ENCODE measurements at places on chromosomes 12 and 14.

GRCh38 chr12:111040690-111041089 is 120.3 kb upstream of the MYL2 start:
- DNase-seq: no peak

- no peak for DNase-seq
These were observed 19.4 kb downstream of the HHIPL1 start for GRCh38 chr14:99664058-99664936.

DNA sequence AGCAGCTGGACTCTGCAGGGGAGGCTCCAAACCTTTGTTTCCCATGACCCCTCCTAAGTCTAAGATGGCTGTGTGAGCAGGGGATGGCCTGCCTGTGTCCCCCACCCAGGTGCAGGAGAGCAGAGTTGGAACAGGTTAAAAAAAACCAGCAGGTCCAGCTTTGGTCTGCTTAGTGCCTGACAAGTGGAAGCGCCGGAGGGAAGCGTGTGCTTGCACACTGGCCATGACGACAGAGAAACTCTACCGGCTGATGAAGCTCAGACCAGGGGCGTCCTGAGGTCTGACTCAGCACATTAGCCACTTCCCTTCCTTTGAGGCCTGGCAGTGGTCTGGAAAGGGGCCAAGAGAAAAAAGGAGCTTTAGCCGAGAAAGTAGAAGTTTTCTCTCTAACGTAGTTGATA is 280.1 kb downstream of the VRK1 start:
- DNase-seq: no peak

DNA sequence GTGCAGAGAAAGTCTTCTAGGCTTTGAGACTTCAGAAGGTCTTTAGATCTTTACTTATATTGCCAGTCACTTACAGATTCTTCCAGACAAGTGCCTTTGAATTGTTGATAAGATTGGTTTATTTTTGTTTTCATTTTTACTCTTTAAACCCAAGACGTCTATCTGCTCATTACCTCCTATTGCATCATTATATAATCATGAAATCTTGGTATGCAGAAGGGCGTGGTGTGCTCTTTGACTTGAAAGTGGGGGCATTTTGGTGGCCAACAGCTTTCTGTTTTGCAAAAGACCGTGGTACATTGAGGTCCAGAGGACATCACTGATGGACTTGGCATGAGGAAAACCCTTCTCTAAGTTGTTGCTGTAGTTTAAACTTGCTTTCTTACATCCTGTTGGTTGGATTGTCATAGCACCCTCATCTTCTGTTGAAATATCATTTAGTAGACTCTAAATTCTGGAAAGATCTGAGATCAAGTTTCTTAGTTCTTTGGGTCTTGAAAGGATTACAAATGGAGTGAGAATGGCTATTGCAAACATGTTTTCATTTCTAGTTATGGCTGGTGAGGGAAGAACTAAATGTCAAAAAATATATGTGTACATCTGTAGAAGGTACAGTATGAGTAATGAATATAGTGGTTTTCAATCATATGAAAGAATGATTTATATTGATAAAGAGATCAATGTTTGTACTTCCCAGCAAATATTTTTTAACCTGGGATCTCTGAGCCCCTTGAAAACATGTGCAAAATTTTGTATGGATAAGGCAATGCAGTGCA is 441.8 kb downstream of the NRXN3 start:
- DNase-seq: no peak

DNA sequence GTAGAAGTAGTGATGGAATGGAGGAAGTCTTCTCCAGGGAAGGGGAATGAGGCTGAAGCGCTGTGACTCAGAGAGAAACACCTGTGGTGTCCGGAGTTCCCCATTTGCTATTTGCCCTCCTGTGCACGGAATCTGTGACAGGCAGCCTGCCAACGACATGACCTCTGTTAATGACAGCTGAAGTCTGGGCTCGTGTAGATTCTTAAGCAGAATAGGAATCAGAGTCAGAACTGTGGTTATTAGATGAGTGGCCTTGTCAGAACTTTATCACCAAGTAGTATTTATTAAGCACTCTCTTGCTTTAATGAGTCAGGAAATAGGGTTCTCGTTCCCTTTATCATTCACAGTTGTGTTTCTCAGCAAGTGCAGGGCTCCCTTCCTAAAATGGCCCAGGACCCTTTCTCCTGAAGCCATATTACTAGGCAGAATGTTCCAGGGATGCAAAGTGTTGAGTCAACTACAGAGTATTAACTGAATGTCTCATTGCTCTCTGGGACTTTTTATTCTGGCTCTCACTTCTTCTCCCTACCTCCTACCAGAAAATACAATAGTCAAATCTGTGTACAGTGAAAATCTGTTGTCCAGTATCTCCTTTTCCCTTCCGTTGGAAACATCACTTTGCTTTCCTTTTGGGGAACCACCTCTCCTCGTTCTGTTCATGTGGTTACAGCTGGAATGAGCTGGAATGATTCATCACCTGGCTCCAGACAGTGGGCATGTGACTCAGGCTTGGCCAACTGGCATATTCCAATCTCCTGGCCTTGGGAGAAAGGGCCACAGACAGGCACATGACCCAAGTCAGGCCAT is 77.8 kb upstream of the MAX start:
- no peak for DNase-seq

DNA sequence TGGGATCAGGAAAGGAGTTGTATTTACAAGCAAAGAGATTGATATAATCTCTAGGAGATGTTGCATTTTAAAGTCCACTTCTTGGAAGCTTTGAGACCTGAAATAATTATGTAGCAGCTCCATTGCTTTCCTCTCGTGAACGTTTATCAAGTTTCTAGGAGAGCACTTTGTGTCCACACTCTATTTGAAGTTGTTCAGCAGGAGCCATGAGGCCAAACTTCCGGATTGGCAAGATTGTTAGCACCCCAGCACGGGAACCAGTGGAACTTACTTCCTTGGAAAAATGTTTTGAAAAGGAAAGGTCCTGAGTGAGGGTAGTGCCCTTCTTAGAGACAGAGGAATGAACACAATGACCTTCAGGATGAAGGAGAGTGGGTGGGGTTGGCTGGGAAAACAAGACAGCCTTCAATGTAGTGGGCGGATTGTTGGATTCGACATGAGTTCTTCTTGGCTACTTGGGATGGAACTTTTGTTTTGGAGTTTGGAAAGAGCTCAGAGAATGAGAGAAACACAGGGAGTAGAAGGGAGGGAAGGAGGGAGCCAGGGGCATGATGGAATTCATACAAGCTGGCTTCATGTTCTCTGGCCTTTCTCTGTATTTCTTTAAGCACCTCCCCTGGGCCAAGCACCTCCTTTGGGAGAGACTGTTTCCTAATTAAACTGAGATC is 23.8 kb upstream of the CISTR start:
- DNase-seq: no peak

GRCh38 chr14:103496776-103497175 is 25.9 kb downstream of the CKB start:
- DNase-seq: no peak

DNA sequence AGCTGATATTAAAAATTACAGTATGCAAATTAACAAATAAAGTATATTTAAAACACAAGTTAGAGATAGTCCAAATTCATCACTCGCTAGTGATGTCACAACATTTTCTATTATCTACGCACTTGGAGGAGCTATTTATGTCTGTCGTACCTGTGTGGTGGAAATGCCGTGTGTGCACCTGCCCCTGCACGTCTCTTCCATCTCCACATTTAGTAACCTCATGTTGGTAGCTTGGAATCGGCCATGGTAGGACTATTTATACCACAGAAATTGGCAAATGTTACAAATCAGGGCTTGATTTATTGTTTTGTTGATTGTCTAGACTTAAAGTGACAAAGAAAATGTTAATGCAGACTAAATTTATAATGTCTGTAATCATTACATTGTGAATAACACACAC is 62.6 kb upstream of the NTF3 start:
- no peak for DNase-seq

GRCh38 chr14:28709571-28710305 is 56.8 kb upstream of the FOXG1 start:
- no peak for DNase-seq

DNA sequence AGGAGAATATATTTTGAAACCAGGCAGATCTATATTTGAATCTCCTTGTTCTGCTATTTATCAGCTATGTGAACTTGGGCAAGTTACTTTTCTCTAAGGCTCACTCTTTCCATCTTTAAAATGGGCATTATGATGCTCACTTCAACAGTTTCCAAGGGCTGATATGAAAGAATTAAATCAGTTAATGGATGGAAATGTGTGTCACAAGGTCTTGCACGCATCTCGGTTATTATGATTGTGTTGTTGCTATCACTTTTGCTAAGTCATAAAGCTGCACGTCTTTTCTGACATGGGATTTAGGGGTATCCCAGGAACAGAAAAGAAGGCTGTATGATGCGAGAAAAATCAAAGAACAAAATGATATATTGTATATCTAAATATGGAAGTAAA is 721.5 kb upstream of the TBX3 start:
- no peak for DNase-seq

DNA sequence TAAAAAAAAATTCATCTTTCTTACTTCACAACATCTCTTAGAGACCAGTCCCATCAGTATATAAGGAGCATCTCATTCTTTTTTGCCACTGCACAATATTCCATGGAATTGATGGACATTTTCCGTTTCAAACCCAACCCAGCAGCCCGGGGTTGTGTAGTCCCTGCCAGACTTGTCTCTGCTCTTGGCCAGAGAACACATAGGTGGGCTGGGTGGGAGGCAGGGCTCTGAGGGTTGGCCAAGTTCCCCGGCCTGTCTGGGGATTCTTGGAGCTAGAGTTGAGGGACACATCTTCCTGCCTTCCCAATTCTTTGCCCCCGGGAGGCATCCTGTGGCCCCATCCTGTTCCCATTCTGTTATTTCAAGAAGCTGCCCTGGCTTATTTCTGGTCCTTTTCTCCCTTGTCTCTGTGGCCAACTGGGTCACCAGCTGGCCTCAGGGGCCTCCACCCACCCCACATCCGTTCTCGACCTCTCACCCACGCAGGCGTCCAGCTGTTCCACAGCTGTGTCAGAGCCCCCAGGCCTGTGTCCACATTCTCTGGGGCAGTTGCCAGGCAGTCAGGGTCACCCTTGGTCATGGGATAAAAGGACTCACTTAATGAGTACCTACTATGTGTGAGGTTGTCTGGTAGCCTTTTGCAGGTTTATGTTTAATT is 52.0 kb upstream of the CCDC63 start:
- DNase-seq: no peak

DNA sequence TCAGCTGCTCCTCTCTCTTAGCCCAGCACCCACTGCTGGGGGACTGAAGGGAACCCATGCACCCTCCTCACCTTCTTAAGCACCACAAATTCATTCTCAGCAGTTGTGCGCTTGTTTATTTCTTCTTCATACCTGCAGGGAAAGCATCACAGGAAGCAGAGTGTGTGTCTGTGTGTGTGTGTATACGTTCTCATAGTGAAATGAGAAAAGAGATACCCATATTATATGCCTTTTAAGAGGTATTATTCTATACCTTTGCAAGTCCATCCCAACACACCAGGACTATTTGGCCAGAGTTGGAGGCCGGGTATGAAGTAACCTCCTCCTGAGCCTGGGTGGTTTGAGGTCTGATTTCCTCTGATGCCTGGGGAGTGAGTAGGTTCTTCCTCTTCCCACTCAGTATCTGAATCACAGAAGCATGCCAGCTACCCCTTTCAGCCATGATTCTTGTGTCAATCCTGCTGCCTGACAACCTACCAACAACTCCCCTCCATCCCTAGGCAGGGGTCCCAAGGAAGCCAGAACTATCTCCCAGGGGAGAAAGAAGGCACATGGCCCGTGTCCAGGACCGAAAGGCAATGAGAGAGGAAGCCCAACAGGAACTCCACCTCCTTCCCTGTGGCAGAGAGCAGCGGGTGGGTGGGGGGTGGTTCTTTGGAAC is 3.0 kb downstream of the KRT73 start:
- DNase-seq: peak; percentile 38

DNA sequence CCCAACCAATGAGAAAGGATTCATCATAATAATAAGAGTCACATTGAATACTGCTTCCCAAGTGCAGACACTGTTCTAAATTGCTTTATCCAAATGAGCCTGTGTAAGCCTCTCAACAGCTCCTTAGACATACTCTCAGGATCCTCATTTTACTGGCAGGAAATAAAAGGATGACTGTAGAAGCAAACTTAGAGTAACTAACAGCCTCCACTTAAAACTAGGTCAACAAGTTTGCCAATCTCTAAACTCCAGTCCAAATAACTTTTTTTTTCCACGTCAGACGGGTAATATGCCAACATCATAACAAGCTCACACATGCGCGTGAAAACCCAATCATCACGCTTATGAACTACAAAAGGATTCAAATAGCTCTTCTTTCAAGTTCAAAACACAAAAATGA is 15.3 kb upstream of the DPF3 start:
- no peak for DNase-seq

DNA sequence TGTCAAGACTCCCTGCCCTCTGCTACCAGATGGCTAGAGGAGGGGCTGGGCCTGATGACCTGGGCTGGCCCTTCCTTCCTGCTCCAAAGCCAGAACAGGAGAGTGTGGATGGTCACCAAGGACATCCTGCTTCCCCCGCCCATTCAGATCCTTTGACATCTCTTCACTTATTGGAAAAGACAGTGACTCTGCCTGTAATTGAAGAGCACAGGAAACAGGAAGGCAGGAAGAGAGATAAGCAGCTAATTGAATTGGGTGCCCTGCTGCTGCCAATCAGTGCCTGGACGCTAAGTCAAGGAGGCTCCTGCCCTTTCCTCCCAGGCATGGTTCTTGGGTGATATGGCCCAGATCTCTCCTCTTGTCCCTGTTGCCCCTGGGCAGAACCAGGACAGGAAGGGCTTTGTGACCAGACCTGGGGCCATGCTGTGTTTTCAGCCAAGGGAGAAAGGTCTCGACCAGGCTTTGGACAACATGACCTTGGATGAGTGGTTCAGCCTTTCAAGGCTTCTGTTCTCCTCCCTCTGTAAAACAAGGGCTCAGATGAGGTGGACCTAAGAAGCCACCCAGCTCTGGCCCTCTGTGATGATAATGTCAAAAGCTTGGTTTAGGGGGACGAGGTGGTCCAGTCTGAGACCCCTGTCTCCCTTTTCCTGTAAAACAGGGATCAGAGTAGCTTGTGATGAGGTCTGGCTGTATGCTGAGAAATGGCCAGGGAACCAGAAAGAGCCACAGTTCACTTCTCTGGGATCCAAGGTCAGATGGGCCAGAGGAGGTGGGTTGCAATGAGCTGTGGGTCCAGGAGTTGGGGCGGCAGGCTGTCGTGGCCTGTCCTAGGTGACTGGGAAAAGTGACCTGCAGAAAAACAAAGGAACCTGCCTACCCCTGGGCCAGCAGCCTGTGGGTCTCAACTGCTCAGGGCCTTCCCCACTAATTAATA is 38.8 kb downstream of the FAM222A start:
- DNase-seq: no peak

GRCh38 chr12:130132831-130133511 is 29.3 kb upstream of the FZD10 start:
- DNase-seq: no peak

- no peak for DNase-seq
These were observed 153.2 kb downstream of the CALM1 start for GRCh38 chr14:90549794-90550641.
